ENCODE measurements at places on chromosomes 7 and 10.

GRCh38 chr7:141737118-141737835 lies 881 bp upstream of the SSBP1 start:
- no peak for DNase-seq

DNA sequence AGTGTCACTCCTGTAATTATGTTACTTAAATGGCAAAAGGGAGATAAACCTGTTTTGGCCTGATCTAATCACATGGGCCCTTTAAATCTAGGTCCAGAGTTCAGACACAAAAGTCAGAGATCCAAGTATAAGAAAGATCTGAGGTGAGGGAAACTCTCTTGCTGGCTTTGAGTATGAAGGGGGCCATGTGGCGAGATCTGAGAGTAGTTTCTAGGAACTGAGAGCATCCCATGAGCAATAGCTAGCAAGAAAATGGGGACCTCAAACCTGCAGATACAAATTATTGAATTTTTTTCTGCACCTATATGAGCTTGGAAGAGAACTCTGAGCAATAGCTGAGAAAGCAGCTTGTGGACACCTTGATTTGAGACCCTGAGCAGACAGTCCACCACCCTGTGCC lies 27.6 kb downstream of the ANKRD7 start:
- no peak for DNase-seq

GRCh38 chr7:98110249-98111022 lies 3.8 kb downstream of the LMTK2 start:
- no peak for DNase-seq

GRCh38 chr10:125479059-125479458 lies 203.9 kb downstream of the TEX36 start:
- DNase-seq = no peak

GRCh38 chr10:122515022-122515424 lies 45.5 kb upstream of the DMBT1 start:
- no peak for DNase-seq

GRCh38 chr7:131546583-131547141 lies 9.8 kb downstream of the PODXL start:
- no peak for DNase-seq

DNA sequence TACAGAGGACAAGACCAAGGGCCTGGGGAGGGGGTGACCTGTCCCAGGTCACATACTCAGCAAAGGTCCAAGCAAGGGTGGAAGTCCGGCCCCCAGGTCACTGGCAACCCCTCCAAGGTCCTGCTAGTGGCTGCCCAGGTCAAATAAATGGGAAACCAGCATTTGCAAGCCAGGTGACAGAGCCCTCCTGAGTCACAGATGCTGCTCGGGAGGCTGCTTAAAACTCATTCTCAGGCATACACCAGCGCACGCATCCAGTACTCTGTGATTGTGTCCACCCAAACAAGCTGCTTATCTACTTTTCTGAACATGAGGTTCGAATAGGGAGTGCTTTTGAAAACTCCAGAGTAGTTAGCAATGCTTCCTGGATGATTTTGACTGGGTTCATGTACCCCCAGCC lies 130.6 kb downstream of the TAX1BP1 start:
- no peak for DNase-seq

- no peak for DNase-seq
These were observed 173.9 kb downstream of the RNLS start for GRCh38 chr10:88409236-88409635.

GRCh38 chr10:120530699-120531098 lies 73.7 kb downstream of the PLPP4 start:
- no peak for DNase-seq

DNA sequence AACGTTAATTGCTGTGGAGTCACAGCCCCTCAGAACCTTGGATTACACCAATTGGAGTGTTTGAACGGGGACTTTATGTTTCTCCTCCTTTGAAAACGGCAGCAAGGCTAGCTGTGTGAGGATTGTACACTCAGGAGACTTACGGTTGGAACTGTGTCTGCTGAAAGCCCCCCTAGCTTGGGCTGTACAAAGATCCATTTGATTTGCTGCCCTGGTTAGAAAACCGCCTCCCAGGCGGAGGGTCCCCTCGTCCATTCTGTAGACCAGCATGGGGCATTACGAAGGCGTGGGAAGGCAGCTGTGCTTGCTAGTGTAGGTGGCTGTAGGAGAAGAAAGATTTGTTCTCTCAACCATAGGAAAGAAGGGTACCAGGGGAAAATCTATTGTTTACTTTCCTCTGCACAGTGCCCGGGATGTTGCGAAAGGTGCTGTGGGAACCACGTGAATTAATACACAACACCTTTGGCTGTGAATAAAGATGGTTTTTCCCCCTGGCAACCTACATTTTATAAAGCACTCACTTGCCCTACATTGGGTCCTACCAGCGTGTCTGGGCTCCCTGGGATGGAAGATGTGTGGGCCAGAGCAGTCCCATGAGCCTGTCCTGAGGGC lies 73.4 kb upstream of the BTBD16 start:
- no peak for DNase-seq
